Tibial nerve (tissue), 4 donors: ENCODE measurements at places on chromosomes 3 and 15.

DNA sequence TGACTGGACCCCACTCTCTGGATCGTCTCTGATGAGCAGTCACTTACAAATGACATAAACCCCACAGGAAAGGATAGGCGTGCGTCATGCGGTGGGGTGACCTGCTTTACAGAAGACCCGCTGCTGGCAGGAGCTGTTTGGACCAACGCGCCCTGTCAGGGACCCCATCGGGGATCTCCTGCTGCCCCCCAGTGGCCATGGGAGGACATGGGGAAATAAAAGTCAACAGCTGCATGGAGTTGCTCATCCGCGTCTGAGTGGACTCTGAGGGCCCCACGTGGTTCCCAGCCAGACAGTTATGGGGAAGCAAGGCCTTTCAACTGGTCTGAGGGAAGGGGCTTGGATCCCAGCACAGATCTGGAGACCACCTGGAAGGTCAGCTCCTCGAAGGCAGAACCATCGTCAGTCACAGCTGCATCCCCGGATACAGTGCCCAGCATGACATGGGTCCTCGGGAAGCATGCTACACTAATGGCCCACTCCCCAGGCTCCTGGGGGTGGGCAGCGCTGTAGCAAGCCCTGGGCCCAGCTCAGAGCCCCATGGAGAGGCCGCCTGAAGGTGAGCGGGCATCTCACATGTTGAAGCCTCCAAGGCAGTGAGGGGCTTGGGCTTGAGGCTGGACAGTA, 32.1 kb downstream of the PTH1R start:
- peak; percentile 83 for DNase-seq

GRCh38 chr15:83380682-83381081, 66.5 kb upstream of the SH3GL3 start:
- DNase-seq = no peak

DNA sequence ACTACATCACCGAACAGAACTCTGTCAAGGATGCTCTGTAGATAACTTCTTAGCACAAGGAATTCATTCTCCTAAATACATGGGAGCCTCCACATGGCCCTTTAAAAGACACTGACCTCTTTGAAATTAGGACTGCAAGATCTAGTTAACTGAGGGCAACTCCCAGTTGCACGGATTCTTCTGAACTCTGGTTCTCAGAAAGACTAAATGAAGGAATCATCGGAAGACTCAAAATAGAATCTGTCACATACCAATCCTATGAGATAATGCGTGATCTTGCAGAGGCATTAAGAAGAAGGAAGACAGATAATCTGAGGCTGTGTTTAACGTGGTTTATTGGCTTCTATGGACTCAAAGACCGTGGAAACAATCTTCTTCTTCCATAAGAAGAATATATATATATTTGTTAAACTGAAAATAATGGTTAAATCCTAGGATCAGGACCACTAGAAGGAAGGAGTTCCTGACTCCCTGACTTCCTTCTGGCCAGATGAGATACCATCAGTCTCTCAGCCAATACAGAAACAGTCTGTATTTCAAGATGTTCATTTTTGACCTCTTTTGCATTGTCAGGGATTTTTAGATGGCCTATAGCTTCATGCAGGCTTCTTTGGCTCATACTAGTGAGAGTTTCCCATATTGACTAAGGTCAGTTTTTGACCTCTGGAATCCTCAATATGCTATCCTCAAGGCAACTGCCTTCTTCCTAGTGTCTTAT, 33.9 kb upstream of the TBC1D23 start:
- no peak for DNase-seq

DNA sequence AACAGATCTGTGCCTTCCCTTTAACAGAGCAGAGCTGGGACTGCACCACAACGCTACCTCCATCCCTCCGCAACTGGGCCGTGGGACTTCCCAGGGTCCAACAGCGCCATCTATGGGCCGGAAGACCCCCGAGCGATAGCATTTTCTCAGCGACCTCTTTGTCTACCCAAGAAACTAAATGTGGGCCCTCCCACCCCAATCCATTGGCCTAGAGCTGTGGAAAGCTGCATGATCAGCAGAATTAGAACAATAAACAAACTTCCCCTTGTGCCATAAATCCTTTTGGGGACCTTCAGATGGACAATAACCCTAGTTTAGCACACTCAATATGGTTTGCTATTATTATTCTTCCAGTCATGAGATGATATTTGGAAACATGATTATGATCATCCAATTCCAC, 74.8 kb upstream of the NTRK3 start:
- DNase-seq = no peak

GRCh38 chr3:149487598-149488197, 13.2 kb downstream of the TM4SF4 start:
- no peak for DNase-seq

GRCh38 chr15:34079904-34080303, 21.8 kb downstream of the EMC7 start:
- no peak for DNase-seq

- peak; percentile 29 for DNase-seq
Observed at GRCh38 chr3:72461787-72462186, 386.5 kb downstream of the SHQ1 start.

- DNase-seq = no peak
Observed at GRCh38 chr15:68154923-68155559, 50.1 kb downstream of the CALML4 start.

GRCh38 chr3:126314790-126315658, 42.2 kb downstream of the KLF15 start:
- no peak for DNase-seq

DNA sequence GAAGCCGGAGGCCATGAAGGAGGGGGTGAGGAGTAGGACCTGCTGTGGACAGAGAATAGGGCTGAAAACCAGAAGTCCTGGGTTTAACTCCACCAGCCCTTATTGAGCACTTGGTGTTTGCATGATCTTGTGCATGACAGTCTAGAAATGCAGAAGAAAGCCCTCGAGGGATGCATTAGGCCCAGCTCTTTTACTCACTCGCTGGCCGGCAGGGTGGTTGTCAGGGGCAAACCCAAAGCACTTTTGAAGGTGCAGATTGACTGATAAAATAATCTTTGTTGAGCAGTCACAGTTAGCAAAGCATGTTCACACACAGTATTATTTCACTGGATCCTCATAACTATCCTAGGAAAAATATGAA, 55.3 kb downstream of the CORO2B start:
- DNase-seq = no peak

DNA sequence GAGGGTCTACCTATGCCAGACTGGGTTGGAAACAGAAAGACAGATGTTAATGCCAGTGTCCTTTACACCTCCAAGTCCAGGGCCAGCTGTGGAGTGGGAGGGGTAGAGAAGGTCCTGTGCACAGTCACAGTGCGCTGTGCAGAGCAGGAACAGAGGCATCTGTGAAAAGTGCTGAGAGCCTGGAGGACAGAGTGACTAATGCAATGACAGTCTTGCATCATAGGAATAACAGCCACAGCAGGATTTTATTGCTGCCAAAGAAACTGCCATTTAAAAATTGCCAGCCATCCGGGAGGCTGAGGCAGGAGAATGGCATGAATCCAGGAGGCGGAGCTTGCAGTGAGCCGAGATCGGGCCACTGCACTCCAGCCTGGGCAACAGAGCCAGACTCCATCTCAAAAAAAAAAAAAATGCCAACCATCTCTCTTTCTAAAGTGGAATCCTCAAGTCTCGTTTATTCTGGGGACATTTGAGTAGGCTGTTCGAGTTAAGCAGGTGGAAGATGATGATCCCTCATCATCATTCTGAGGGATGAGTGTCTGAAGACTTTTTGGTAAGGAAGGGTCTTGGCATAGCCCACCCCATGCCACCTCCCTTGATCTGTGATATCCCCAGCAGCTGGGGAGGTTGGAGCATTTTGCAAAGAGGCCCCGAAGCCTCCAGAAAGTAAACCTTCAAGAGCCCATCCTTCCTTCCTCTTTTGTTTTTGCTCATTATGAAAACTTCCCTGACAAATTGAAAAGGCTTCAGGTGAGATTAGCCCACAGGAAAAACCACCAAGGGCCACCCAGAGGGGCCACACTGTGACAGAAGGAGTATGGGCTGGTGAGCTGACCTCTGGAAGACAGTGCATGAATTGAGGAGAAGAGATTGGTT, 7.7 kb downstream of the CCR2 start:
- no peak for DNase-seq

GRCh38 chr15:79329171-79329611, 18.3 kb downstream of the TMED3 start:
- no peak for DNase-seq

GRCh38 chr3:43670635-43671522, 19.9 kb upstream of the ABHD5 start:
- DNase-seq = no peak

DNA sequence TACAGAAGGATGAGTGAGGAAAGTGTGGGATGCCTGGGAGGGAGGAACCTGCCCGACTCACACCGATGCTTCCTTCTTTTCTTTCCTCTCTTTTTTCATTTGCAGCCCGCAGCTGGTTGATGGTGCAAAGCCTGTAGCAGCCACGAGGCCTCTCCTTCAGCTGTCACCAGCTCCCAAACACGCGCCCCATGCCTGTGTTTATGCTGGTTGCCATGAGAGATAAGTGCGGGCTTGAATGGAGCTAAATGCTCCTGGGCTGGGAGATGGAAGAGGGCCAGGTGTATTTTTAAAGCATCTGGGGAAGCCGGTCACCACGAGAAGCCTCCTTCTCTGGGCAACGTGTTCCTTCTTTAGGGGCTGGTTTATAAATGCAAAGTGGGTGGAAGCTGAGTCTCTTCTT, 9.3 kb downstream of the COLQ start:
- DNase-seq = no peak

- DNase-seq = no peak
Observed at GRCh38 chr3:133277813-133278212, 122.0 kb upstream of the BFSP2 start.

DNA sequence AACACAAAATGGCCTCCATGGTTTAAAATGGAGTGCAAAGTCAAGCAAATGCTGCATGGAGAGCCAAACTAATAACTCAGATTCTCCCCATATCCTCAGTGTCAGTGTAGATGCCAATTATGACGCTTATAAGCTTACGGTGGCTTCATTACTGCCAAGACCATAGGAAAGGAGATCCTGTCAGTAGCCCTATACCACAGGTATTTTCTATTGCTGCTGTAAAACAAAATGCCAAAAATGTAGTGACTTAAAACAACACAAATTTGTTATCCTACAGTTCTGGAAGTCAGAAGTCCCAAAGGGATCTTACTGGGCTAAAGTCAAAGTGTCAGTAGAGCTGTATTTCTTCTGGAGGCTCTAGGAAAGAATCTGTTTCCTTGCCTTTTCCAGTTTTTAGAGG, 149.8 kb upstream of the GBE1 start:
- DNase-seq = no peak
